Activated CD4-positive, alpha-beta memory T cell treated with anti-CD3 and anti-CD28 coated beads for 36 hours (primary cell): ENCODE measurements at places on chromosomes 1 and 21. TPM values are rescaled to one million over a fixed set of nuclear protein-coding genes. Genes with fewer than 3 reads are reported as not detected.
A peak's percentile ranks its signal among the peaks of the same experiment; 100 is the strongest.

- DNase-seq, result no peak
Measured at GRCh38 chr1:14108356-14109275, 408.6 kb downstream of the PRDM2 start.

DNA sequence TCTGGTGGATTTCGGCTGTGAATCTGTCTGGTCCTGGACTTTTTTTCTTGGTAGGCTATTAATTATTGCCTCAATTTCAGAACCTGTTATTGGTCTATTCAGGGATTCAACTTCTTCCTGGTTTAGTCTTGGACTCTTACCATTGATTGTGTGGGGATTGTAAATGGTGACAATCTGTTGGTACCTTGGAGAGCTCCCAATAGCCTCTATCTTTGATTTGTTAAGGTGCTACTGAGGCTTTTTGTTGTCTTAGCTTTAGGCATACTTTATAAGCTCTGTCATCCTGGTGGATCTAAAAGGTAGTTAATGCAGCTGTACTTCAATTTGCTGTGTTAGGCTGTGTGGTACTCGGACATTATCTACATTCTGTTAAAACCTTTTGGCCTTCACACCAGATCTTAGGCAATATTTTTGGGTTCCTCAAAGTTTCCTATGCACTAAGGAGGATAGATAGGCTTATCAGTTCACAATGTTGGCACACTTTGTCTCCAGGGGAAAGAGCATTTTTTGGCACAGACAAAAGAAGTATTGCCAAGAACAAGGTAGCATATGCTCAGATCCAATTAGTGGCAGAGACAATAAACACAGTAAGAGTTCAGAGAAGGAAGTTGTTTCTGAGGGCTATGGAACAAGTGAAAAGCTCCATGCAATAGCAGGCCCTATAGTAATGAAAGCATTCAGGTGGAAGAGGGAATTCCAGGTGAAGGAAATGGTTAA, 230.4 kb downstream of the PDE4B start:
- DNase-seq, result no peak

DNA sequence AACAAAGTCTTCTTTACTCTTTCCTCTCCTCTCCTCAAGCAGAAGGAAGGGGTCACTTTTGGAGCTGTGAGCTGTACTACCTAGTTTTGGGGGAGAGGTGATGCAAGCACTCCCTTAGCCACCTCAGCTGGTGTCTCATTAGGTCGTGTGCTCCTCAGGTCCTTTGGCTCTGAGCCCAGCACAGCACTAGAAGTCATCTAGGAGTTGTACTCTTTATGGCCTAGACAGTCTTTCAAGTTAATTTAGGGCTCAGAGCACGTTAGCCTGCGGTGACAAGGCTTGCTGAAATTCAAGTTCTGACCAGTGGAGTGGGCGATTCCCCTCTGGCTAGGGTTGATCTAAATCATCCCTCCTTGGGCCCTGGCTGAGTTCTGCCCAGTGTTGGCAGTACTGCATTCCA, 48.0 kb upstream of the WDR26 start:
- DNase-seq, result no peak

- peak; percentile 60 for DNase-seq
Measured at GRCh38 chr1:51558375-51558924, 39.4 kb upstream of the EPS15 start.

- no peak for DNase-seq
Measured at GRCh38 chr1:180815188-180815587, 97.5 kb upstream of the KIAA1614 start.

Gene NBPF6
- not detected for total RNA-seq
